ENCODE measurements at places on chromosomes 1 and 21. TPM values are rescaled to one million over a fixed set of nuclear protein-coding genes. Genes with fewer than 3 reads are reported as not detected.

DNALI1 gene
- 11.6 TPM for total RNA-seq

S100A16 gene
- total RNA-seq: 173 TPM

FAM72C gene
- 0.86 TPM for total RNA-seq

F11R gene
- 66.8 TPM for total RNA-seq

KIFAP3 gene
- 44.7 TPM for total RNA-seq

All from type B pancreatic cell (in vitro differentiated cells).